ENCODE measurements at places on chromosomes 12 and 14.

DNA sequence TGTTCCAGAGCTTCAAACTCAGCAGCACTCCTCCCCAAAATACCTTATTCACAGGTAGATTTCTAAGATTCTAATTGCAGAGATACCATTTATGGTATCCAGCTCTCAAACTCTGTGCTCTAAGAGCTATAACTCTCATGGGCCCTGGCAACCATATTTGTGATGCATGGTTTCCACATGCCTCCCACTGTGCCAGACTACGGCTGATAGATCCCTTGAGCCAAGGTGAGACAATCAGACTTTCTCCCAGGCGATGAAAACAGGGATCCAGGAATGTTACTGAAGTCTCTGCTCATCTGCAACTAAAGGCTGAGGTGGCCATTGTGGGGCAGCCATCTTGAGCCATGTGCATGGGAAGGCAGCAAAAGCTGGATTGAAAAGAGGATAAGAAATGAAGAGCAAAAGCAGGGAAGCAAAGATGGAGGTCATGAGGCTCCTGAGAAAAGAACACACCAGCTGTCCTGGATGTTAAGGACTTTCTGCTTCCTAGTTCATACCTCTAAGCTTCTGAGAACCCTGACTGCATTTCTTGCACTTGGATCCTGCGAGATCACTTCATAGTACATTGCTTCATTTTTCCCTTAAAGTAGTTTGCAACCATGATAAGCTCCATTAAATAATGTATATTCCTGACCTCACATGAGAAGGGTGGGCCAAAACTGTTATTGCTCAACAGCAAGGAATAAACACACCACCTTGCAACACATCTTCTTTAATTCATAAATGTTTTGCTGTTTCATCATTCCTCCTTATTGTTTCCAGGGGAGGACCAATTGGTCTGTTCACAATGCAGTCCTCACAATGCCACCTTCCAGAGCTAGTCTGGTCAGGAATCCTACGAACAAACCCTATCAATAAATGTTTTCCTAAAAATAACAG, 5.4 kb downstream of the EGLN3 start:
- no peak for DNase-seq

- no peak for DNase-seq
These were observed 40.3 kb upstream of the RGS6 start for GRCh38 chr14:71891970-71892369.

- no peak for DNase-seq
These were observed 69.1 kb downstream of the C12orf75 start for GRCh38 chr12:105399428-105400081.

- DNase-seq: no peak
These were observed 263.1 kb upstream of the CRY1 start for GRCh38 chr12:107356266-107356936.

- no peak for DNase-seq
These were observed 382.3 kb downstream of the KCNH5 start for GRCh38 chr14:62662811-62663455.
